ENCODE measurements at places on chromosomes 7 and 10. TPM values are rescaled to one million over a fixed set of nuclear protein-coding genes. Genes with fewer than 3 reads are reported as not detected.

- no peak for DNase-seq
Measured at GRCh38 chr10:93280699-93281366, 201.3 kb downstream of the MYOF start.

DNA sequence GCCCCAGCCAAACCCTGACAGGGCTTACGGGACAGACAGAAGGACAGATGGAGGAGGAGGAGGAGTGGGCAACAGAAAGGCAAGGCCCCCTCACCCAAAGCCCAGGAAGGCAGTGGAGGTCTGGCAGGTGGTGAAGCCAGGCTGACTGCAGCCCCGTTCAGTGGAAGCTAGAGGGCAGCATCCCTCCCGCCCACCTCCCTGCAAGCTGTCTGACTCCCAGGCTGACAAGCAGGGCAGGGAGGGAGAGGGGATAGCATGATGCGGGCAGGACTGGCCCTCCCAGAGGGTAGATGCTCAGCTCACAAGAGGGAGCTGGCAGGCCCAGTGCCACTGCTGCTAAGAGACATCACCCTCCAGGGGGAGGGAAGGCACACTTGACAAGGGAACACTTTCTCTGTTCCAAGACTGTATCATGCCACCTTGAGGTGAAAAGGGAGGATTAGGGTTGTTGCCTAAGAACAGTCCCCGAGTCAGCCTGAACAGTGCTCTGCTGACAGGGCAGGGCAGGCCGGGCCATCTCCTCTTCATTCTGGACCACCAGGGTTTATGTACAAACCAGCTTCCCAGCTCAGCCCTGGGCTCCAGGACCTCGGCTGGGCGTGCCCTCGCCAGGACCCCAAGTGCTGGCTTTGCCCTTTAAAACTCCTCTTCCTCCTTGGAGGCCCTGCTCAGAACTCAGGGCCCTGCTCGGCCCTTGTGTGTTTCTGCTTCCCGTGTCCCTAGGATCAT, 61.8 kb downstream of the RASGEF1A start:
- DNase-seq: peak; percentile 56

DNA sequence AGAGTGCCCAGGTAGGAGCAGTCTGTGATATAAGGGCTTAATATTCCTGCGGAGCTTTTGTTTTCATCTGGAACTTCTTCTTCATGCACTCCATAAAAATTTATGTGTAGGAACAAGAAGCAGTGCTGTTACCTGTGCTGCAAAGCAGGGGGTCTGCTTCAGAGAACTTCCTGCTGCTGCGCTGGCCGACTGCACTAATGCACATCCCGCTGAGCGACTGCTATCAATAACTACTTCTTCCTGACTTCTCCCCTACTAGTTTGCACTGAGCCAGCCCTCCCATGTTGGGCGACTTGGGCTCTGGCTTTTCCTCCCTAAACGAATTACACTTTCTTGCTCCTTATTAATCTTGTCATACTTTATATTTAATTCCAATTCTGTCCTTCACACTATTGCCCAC, 150.3 kb downstream of the NEBL start:
- no peak for DNase-seq

- no peak for DNase-seq
Measured at GRCh38 chr10:119659951-119660350, 8.8 kb downstream of the BAG3 start.

GRCh38 chr10:91610919-91611318, 22.0 kb downstream of the PPP1R3C start:
- no peak for DNase-seq

DNA sequence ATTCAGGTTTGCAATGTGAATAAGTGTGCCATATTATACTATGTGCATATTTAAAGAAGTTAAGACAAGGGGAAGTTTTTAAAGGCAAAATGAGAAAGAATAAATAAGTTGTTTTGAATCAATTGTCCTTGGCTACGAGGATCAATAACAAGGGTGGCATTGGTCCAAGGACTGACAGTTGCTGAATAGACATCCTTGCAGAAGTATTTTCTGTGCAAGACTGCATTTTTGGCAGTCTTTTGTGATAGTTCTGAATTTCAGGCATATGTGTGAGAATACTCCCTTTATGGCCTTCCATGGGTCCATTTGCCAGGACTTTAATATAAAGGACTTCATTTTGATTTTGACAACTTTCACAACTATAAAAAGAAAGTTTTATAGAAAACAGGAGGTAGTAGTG, 5.4 kb upstream of the LIPA start:
- no peak for DNase-seq

DNA sequence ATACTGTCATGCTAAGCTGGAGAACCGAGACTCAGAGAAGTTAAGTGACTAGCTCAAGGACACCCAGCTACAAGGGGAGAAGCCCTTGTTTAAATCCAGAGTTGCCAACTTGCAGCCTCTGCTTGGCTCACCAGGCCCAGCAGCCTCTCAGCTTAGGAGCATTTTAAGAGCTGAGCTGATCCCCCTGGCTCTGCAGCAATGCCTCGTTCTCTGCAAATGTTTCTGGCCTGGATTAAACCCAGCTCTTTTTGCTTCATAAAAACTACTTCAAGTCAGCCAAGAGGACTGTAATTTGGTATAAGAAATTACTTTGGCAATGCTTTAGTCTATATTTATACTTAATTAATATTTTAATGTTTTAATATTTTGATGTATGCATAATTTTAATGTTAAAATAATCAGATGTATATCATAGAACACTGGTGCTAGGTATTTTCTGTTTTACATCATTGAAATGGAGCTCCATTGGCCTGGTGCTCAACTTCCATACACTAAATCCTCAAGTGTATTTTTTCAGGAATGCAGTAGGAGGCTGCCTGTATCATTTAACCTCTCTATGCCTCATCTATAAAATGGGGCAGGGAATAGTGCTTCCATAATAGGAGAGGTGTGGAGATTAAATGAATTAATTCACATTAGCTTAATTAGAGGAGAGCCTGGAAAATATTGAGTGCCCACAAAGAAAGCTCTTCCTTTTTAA, 184.2 kb downstream of the EMX2 start:
- DNase-seq: no peak

DNA sequence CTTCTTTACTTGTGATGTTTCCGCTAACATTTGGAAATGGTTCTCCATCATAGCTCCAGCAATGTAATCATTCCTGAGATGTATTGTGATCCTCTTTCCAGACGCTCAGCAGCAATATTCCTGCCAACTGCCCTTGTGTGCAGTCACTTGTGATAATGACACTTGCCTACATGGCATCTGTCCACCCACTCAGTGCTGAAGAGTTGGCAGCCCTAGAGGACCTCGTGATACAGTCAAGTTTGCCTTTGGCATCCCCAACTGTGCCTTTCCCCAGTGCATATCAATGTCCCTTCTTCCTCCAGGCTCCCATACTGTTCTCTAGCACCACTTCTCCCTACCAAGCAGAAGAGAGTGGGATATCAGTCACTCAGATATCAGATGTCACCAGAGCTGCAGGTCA, 64.9 kb downstream of the MYOF start:
- no peak for DNase-seq

DNA sequence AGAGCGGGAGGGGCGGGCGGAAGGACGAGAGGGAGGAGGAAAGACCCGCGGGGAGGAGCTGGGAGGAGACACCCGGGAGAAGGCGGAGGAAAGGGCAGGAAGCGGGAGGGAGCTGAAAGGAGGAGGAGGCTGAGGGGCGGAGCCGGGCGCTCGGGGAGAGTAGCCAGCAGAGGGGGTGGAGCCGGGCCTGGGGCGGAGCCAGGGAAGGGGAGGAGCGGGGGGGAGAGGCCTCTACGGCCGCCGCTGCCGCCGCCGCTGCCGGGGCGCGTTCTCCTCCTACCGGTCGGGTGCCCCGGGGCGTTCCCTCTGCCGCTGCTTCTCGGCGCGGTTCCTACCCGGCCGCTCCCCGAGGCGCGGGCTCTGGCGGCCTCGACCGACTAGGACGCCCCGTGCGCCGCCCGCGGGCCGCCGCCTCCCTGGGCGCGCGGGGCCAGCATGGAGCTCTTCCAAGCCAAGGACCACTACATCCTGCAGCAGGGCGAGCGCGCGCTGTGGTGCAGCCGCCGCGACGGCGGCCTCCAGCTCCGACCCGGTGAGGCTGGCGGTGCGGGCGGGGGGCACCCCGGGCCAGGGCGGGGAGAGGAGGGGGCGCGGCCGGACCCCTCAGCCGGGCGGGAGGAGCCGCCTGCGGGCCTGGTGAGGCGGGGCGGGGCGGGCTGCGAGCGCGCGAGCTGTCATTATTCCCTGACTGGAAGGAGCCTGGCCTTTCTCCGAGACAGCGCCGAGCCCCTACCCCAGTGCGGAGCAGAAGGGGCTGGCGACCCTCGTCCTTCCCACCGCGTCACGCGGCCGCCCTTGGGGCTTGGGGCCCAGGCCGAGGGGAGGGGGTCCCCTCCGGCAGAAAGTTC, at the start of gene INPP5F:
Gene INPP5F (plus strand): TSS at position 223 of the 848 bp plus-strand sequence. CDS start 213 bp downstream, at position 436.
- DNase-seq: peak; percentile 89

ABLIM1 gene
- 152 TPM for total RNA-seq

AOAH gene
- total RNA-seq: not detected

OR13A1 gene
- not detected for total RNA-seq

FZD8 gene
- total RNA-seq: 5.2 TPM

ST8SIA6 gene
- 0.53 TPM for total RNA-seq
